ENCODE measurements at places on chromosomes 11 and 22. TPM values are rescaled to one million over a fixed set of nuclear protein-coding genes. Genes with fewer than 3 reads are reported as not detected.

- DNase-seq = no peak
Measured at GRCh38 chr22:37792494-37792893, 15.2 kb upstream of the GCAT start.

DNA sequence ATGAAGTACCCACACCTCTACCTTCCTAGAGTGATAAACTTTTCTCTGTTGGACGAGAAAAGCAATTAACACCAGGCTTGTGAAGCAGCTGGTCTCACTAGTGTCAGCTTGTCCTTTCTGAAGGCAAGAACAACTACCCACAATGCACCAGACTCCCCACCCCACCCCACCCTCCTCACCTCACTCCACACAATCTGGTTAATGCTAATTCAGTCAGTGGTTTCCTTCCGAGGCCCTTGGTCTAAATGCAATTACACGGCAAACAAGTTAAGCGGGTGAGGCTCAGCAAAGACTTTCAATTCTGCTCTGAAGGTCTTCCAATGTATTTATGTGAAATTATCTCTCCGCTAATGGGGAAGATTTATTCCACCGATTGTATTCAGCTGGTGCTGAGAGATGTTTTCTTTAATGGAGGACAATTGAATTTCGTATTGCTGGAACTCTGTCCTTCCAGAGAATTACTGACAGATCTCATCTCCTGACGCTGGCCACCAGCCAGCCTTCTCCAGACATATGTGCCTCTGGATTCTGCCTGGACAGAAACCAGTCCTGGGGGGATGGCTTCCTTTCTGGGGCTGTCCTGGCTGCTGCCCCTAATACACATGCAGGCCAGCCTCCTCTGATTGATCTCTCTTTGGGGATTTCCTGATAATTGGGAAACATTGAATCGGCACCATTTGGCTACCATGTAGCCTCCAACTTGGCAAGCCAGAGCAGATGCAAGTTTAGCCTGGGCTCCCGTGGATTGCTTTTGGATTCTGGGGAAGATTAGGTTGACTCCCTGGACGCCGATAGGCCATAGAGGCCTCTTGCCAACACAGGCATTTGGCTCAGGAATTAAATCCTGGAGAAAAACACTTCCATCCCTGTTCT lies 165.8 kb upstream of the NARS2 start:
- DNase-seq = no peak

- DNase-seq = no peak
Measured at GRCh38 chr11:69923641-69924307, 104.6 kb upstream of the FGF3 start.

- DNase-seq = no peak
Measured at GRCh38 chr11:37504921-37505320, 906.9 kb upstream of the RAG2 start.

GP1BB gene
- not detected for total RNA-seq

APOBEC3H gene
- not detected for total RNA-seq

All from epithelial cell of proximal tubule (primary cell).